ENCODE measurements at places on chromosomes 2 and 18. TPM values are rescaled to one million over a fixed set of nuclear protein-coding genes. Genes with fewer than 3 reads are reported as not detected.

DSG1 gene
- total RNA-seq = not detected

EDAR gene
- not detected for total RNA-seq

SAG gene
- under 0.01 TPM for total RNA-seq

CYP27A1 gene
- 18.2 TPM for total RNA-seq

VRK2 gene
- 38.3 TPM for total RNA-seq

LDLRAD4 gene
- 0.65 TPM for total RNA-seq

DNER gene
- under 0.01 TPM for total RNA-seq

DSG2 gene
- under 0.01 TPM for total RNA-seq

Data from epithelial cell of umbilical artery (primary cell).